SK-N-MC (cell line): ENCODE measurements at places on chromosomes 12 and 14.

- DNase-seq: no peak
These were observed 49.9 kb upstream of the DYRK2 start for GRCh38 chr12:67598598-67598997.

DNA sequence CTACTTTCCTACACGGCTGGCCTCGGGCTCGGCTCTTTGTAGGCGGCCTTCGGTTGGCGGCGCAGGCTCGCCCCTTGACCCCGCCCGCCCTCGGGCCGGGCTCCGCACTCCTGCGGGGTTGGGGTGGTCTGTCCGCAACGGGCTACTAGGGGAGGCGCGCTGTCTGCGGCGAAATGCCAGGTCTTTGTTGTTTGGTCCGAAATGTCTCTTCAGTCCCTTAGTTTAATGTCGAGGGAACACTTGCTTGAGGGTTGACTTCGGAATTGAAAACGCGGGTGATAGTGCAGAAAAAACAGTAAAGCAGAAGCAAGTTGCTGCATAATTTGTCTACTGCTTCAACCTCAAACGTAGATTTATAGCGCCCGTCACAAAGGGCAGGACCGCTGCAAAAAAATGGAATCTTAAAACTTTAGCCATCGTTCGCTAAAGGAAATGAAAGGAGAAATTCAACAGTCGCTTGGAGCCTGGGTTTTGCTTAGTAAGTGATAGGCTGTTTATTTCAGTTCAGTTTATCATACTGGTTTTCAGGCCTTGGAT lies 390 bp downstream of the JKAMP start:
- DNase-seq: no peak

DNA sequence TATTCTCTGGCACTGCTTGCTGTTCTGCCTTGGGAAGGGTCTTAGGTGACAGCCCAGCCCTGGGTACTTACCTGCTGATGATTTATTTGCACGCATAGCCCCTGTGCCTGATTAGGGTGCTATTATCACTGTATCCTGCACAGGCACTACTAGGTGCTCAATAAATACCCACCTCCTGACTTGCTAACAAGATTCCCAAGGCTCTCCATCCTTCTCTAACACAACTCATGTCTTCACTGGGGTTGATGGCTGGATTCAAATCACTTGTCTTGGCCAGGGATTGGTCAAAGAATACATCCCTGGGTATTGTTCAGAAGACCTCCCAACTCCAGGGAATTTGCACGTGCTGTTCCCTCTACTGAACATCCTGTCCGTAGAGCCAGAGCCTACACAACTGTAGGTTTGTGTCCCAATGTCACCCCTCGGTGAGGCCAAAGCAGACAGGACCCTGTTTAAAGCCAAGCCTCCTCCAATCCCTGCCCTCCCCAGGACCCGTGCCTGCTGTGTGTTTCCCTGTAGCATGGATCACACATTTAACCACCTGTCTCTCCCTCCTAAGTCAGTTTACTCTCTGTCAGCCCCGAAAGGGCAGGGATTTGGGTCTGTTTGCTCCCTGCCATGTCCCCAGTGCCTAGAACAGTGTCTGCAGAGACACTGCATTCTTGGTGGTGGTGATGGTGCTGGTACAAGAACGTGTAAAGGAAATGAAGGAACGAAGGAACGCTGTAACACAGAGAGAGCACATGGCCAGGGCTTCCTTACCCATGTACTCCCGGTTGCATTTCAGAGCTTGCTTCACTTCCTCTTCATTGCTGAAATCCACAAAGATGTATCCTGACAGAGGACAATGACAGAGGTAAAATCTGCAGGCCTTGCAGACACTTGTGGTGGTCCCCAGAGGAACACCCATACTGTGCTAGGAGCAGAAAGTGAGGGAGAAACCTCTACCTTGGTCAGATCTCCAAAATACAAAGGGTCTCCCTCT lies 16.5 kb downstream of the RBM19 start:
- no peak for DNase-seq

- no peak for DNase-seq
These were observed 131.9 kb downstream of the MDGA2 start for GRCh38 chr14:47543459-47543858.

DNA sequence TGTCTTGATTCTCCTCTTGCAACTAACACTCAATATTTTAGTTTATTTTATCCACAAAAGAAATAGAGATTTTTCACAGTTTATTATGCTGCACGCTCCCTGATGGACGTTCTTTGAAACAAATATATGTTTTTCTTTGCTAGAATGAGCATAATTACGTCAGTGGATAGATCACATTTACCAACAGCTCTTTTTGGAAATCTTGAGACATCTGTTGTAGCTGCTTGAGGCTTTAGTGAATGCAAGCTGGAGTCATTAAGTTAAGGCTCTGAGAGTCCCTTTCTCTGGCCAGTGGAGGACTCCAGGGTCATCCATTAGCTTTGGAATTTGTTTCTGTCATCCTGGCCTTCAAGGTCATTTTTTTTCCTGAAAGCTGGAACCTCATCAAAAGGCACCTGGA lies 405.6 kb upstream of the TMEM132C start:
- DNase-seq: no peak

DNA sequence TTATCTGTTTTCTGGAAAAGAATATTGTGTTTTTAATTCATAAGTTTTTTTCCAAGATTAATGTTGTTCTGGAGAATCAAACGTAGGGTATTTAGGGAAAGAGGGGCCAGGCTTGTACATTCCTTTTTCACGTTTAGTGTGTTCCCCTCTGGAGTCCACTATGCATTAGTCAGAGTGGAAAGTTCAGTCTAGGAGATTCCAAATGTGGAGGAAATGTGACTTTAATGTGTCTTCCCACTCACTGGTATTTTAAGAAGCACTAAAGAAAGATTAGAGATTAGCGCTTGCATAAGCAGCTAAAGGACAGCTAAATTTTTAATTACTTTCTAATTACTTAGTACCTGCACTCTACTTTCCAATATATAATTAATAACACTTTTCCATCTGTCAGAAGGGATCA lies 4.4 kb upstream of the PDE6H start:
- DNase-seq: no peak

- DNase-seq: no peak
These were observed 54.0 kb downstream of the TAOK3 start for GRCh38 chr12:118318744-118319143.

GRCh38 chr14:104227806-104228205 lies 89.4 kb downstream of the KIF26A start:
- DNase-seq: no peak

GRCh38 chr12:132824053-132824452 lies 4.6 kb downstream of the GOLGA3 start:
- DNase-seq: no peak

GRCh38 chr14:90154110-90154509 lies 92.3 kb downstream of the KCNK13 start:
- no peak for DNase-seq

GRCh38 chr14:68807987-68808386 lies 15.1 kb upstream of the ZFP36L1 start:
- no peak for DNase-seq
